ENCODE measurements at places on chromosomes 11 and 22. TPM values are rescaled to one million over a fixed set of nuclear protein-coding genes. Genes with fewer than 3 reads are reported as not detected.
A peak's percentile ranks its signal among the peaks of the same experiment; 100 is the strongest.

Gene HOATZ
- total RNA-seq = not detected

Gene FGF4
- total RNA-seq = 9.2 TPM

DNA sequence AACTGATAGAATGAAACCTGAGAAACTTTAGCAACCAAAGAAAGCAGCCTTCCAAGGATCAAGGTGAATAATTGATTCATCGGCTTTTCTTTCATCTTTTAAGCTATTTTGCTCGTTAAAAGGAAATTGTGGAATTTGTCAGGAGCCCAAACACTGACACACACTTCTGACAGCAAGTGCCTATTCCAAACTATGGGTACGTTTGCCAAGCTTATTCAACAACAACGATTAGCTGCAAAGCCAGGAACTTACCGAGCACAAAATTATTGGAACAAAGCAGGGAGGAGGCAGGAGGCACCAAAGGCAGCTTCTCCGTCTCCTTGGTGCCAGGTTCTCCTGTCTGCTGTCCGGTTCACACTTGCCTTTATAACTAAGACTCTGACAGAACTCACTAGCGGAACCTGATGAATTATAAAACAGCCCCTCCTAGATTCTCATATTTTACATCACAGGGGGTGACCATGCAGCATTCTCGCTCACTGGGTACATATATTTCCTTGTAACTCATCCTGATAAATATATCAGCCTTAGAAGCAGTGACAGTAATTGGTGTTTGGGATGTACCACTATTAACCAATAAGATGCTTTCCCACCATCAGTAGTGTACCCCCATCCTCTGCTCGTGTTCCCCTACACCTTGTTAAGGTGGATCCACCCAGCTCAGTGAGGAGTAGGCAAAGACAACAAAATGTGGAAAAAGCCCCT is 395.9 kb upstream of the CCDC90B start:
- DNase-seq = no peak

GRCh38 chr11:114301088-114301487 is 4.9 kb downstream of the NNMT start:
- no peak for DNase-seq

DNA sequence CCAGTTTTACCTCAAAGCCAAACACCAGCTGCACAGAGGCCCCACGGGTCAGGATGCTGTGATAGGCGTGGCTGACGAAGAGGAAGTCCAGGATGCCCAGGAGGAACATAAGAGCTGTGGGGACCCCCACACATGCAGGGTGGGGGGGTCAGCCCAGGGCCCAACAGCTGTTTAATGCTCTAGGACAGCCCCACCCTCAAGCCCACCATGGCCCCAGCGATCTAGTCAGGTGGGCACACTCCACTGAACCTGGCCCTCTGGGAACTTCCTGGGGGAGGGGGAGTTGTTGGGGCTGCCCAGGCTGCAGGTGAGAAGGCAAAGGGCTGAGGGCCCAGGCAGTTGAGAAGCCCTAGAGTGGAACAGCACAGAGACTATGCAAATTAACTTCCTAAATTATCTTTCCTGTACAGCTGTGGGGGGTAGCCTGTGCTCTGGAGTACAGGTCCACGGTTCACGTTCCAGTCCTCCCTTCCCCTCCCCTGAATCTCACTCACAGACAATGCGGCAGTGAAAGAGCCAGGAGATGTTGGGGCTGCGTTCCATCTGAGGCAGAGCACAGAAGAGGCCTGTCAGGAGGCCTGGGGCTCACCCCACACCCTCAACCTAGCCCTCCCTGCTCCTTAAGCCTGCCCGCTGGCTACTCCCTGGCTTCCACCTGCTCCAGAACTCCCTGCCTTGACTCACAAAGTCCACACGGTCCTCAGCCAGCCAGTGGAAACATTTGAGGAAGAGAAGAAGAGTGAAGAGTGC is 1.9 kb downstream of the SYVN1 start:
- DNase-seq = peak; percentile 56

Gene TMEM184B
- 72.7 TPM for total RNA-seq

DNA sequence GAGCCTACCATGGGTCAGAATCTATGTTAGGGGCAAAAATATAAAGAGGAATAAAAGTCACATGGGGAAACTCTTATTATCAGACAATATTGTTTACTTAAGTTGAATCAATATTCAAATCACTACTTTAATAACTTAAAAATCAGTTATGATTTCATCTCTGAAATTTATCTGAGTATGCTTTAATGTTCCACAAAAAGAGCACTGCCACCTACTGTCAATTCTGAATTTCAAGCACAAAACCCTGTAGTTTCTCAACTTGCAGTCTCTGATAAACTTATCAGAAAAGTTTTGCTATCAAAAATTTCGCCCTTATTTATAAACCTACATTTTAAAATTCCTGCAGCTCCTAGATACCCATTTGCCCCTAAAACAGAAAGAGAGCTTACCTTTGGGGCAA is 47.3 kb downstream of the RDX start:
- DNase-seq = no peak

DNA sequence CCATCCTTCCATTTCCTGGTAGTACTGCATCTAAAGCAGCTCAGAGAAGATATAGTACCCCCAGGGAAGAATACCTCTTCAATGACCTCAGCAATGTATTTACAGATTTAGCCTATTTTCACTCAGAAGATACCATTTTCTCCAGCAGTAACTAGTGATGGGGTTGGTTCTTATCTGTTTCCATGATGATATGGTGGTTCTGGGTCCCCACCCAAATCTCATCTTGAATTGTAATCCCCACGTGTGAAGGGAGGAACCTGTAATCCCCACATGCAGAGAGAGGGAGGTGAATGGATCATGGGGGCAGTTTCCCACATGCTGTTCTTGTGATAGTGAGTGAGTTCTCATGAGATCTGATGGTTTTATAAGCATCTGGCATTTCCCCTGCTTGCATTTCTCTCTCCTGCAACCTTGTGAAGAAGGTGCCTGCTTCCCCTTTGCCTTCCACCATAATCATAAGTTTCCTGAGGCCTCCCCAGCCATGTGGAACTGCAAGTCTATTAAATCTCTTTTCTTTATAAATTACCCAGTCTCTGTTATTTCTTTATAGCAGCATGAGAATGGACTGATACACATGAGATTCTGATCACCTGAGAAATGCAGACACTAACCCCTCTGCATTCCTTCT is 139.2 kb downstream of the CCDC81 start:
- DNase-seq = no peak

DNA sequence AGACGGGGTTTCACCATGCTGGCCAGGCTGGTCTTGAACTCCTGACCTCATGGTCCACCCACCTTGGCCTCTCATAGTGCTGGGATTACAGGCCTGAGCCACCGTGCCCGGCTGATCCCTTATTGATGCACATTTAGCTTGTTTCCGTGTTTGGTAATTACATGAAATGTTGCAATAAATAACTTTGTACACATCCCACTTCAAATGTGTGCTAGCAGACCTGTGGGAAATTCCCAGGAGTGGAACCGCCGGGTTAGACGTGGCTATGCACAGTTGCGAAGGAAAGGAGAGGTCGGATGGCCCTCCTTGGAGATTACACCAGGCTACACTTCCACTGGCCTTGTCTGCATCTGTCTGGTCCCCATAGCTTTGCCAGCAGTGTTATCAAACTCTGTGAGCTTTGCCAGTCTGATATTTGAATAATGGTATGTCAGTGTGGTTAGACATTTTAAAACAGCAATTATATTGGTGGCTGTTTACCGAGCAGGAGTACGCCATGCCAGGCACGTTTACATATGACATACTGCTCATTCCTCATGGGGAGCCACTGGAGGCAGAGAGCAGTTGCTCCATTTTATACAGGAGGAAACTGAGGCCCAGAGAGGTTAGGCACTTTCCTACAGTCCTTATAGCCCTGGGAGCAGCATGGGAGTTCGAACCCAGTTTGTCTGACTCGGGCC is 27.2 kb upstream of the SYT7 start:
- no peak for DNase-seq

DNA sequence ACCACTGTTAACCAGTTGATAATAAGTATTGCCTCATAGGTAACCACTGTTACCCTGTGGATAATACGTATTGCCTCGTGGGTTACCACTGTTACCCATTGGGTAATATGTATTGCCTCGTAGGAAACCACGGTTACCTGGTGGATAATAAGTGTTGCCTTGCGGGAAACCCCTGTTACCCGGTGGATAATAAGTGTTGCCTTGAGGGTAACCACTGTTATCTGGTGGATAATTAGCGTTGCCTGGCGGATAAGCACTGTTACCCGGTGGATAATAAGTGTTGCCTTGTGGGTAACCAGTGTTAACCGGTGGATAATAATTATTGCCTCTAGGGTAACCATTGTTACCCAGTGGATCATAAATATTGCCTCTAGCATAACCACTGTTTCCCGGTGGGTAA is 27.3 kb upstream of the NXPE4 start:
- no peak for DNase-seq

DNA sequence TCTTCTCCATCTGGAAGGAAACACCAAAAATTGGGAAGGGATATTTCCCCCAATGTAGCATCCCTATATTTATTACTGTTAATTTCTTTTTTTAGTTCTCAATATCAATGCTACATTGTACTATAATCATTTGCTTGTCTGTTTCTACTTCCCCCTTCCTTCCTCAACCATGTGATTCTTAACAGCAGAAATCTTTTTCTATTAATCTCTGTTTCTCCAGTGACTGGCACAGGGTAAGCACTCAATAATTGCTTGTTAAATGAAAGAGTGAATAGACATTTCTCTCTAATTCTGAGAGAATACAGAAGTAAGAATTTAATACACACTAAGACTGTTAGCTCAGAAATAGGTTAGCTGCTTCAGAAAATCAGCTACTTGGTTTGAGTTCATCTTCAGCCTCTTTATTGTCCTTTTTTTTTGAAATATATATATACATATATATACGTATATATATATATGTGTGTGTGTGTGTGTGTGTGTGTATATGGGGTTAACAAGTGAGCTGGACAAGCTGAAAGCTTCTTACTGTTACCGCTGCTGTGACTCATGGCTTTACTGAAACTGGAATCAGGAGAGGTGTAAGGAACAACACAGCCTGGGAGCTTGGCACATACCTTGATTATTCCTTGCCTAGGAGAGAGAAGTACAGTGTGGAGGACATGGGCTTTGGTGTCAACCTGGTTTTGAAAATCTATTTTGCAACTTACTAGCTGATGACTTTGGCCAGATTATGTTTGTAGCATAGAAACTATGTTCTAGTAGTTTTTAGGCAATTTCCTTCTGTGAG is 26.2 kb upstream of the PDE3B start:
- DNase-seq = no peak

DNA sequence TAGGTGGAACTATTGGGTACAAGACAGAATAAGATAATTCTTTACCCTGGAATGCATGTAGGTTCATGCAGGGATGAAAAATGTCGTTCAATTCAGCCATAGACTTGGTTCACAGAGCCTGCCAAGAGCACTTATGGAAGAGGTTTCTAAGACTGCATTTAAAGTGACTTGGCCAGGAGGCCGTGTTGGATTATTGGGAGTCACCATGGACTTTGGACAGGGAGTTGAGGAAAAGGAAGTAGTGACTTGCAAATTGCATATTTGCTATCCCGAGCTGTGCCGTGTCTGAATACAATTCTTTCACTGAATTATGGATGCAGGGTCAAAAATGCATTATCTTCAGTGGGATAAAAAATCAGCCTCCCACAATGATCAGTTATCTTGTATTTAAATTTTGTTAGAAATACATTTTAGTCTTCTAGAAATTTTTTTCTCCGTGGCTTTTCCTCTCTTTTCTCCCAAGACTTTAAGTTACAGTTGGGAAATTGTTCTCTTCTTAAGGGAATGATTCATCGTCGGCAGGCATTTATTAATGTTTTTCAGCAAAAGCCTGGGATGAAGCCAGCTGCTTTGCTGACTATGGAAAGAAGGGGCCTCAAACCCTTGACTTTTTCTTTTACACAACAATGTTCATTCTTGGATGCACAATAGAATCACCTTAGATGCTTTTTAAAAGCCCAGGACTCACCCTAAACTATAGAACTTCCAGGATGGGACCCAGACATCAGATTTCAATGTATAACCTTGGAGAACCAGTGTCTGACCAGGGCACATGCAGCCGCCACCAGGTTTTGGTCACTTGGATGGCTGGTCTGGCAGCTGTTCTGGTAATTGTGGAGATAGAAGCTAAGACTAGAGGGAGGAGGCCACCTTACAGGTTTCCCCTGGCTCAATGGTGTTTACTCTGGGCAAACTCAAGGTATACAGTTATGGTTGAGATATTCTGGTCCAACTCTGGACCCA is 70.8 kb downstream of the FAT3 start:
- DNase-seq = no peak

DNA sequence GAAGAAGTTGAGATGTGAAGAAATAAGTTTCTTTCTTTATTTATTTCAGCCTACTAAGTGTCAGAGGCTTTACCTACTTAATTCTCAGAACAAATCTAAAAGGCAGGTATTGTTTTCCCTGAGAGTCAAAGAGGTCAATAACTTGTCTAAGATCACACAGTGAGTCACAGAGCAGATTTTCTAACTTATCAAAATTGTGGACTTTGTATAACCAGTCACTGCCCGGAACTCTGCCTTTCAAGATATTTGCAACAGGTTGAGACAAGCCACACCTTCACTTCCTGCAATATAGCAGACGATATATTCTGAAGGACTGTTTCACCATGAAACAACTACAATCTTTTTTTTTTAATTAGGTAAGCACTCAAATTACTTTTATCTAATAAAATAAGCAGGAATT is 10.5 kb upstream of the MMP3 start:
- DNase-seq = no peak

- no peak for DNase-seq
Observed at GRCh38 chr22:42307806-42308563, 37.5 kb upstream of the TCF20 start.

Gene FGF19
- total RNA-seq = not detected

DNA sequence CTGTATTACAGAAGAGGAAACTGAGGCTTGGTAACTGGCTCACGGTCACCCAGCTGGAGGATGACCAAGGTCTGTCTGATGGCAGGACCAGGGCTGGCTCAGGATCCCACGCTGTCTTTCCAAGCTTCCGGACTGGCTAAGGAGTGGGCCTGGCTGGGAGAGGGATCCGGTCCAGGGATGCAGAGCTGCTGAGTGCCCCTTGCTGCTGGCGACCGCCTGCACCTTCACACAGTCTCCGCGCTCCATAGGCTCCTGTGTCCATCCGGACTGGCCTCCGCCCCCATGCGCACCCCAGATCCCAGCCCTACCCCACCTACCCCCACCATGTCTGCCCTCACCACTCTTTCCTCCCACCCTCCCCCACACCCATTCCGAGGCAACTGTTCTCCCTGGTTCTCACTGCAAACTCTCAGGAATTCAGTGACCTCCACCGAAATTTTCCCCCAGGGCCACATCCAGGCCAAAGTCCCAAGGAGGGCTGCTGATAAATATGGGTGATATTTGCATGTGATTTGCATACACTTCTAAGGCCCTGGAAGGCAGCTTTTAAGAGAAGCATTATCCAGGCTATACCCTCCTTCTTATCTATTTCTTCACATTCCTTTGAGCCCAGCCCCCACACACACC is 48.5 kb upstream of the SLC35C1 start:
- DNase-seq = no peak

DNA sequence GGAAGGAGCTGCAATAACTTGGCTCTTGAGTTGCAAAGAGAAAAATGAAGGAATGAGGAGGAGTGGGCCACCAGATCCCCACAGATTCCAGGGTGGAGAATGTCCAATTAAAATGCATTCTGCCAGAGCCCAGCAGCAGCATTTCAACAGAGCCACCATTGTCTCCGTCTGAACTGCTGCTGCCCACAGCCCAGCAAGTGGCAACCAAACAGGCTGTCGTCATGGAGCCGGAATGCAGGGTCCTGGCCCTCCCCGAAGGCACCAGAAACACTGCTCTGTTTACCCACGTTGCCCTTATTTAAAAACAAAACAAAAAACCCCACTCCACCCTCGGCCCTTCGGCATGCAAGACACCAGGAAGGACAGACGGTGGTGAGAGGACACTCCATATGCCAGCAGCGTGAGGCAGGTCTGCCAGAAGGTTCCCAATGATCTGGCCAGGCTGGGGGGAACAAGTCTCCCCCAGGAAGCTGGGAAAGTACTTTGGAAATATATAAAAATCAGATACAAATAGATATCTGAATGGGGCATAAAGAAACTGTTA is 32.5 kb downstream of the PLEKHA7 start:
- peak; percentile 78 for DNase-seq

Data from sciatic nerve (tissue), 2 donors.